ENCODE measurements at places on chromosomes 12 and 14.

GRCh38 chr12:60096727-60097126, 500.9 kb downstream of the SLC16A7 start:
- DNase-seq = no peak

DNA sequence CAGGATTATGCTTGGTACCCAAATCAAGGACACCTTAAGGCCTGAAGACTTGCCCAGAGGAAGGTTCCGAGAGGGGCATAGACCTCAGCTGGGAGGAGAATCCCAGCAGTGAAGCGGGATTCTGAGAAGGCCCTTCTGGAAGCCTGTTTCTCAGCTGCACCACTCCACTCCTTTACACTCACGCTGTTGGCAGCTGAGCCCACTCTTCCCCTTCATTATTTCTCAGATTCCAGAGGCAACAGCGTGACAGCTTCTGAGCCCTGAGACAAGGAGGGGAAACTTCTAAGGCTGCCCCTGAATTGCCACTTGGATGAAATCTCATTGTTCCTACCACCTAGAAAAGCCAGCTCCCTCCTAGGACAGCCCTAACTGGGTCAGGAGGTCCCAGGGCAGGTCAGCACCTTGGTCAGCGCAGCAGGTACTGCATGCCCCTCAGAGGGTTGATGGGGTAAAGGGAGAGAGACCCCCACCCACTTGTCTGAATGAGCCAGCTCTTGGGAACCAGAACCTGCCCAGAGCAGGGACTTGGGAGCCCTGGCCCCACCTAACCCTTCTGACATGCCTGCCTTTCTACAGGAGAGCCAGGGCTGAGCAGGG, 53.9 kb downstream of the ISCA2 start:
- DNase-seq = no peak

DNA sequence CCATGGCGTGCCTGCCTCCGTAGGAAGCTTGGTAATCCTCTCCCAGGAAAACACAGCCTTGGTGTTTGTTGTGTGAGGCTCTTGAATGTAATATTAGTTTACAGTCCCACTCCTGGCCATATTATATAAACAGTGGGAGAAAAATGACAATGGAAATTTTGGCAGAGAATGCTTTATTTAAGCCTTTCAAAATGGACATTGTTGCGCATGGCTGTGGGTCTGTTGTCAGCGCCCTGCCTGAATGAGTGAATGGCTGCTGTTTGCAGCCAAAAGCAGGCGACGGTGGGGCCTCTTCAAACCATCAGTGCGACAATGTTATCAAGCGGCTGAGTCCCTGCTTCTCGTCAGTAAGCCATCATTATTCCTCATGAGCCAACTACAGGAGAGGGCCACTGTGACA, 201.8 kb upstream of the RMST start:
- DNase-seq = no peak

- DNase-seq = no peak
Observed at GRCh38 chr14:57735276-57735675, 130.6 kb downstream of the SLC35F4 start.

DNA sequence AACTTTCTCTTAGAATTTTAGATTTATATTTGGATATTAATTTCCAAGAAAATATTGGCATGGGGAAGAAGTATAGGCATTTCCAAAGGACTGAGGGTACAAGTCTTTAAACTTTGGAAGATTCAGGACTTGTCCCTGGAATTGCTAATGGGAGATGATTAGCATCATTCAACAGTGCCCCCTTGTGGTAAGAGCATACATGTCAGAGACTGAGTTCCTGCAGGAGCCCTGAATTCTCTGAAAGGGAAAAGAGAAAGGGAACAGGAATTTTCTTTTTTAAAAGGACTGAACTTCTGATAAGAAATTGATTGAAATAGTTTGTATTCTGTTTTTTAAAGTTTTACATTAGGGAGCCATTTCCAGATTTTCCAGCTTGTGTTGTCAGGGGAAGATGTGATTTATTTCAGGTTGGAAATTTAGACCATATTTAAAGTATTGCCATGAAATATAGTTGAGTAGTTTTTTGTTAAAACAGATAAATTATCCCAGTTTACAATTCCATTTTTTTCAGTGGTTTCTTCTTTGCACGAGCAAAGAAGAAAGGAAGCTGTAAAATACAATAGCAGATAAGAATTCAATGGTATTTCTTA, 44.0 kb upstream of the REP15 start:
- DNase-seq = peak; percentile 45

DNA sequence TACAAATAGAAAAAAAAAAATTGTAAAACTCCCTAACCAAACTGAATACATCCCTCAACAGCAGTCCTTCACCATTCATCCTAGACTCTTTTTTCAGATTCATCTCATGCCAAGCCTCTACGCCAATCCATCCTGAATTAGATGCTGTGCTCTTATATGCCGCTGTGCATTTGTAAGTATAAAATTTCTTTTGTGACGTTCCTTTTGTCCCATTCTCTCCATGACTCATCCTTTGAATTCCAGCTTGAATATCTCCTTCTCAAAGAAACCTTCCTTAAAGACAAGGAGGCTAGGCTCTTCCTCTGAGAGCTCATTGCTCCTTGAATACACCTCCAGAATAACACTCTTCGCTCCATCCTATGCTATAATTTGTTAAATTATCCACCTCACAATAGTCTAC, 359.2 kb downstream of the RMST start:
- DNase-seq = no peak

GRCh38 chr14:101552786-101553231, 8.5 kb upstream of the DIO3 start:
- DNase-seq = no peak

- DNase-seq = no peak
Observed at GRCh38 chr12:29343022-29343799, 37.8 kb downstream of the ERGIC2 start.

All from left hindlimb (tissue), 1 donor.